Small intestine (tissue), 16 donors: ENCODE measurements at places on chromosomes 2 and 18. TPM values are rescaled to one million over a fixed set of nuclear protein-coding genes. Genes with fewer than 3 reads are reported as not detected.

GRCh38 chr2:106269591-106270291 is 75.6 kb upstream of the UXS1 start:
- H3K4me1 ChIP-seq, result no peaks in the 10 kb centered on the region
- H3K27me3 ChIP-seq, result no peaks in the 10 kb centered on the region

DNA sequence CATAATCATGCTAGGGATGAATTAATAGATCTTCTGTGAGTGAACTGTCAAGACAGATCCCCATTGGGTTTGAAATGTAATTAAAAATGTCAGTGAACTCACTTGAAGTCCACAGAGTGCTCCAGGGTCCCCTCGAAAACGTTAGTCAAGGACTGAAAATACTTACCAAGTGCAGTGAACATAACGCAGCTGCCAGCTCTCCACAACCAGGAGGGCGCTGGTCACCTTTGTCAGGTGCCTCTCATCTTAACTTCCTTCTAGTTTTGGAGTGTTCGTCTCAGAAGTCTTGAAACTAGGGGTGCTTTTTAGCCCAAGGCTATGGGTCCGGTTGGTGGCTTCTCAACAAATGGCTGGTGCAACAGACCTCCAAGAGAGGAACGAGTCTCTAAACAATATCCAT is 70.7 kb downstream of the NCK2 start:
- H3K36me3 ChIP-seq, result no peaks in the 10 kb centered on the region
- peaks cover 13% of the 10 kb centered on the region for H3K4me1 ChIP-seq
- no peak for DNase-seq
- H3K27ac ChIP-seq, result no peak overlapping the region

GRCh38 chr2:222689322-222689721 is 17.9 kb downstream of the MOGAT1 start:
- H3K27ac ChIP-seq, result no peak overlapping the region
- DNase-seq, result no peak
- H3K4me3 ChIP-seq, result no peak overlapping the region
- no peaks in the 10 kb centered on the region for H3K4me1 ChIP-seq

DNA sequence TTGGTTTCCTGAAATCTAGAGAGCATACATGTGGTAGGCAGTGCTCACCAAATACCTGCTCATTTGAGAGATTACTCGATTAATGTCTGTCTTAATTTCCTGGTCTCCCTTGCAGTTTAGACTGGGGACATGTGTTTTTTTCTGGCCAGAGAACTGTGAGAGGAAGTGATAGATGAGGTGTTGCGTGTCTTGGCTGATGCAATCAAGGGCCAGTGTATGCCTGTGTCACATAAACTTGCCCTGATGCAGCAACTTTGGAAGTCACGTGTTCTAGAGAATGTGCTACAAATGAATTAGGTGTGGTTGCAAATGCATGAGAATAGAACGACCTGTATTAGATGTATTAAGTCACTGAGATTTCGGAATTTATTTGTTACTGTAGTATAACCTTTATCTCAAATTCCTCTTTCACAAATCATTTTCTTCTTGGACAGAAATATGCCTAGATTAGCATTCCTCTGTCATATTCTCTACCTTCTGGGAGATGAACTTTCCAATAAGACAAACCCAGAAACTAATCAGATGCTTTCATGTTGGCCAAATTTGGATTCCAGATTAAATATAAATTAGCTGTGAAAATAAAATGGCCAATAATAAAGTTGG is 9.9 kb upstream of the IL1A start:
- peak; percentile 74 for DNase-seq
- H3K27me3 ChIP-seq, result no peaks in the 10 kb centered on the region
- H3K4me3 ChIP-seq, result no peak overlapping the region
- H3K4me1 ChIP-seq, result no peaks in the 10 kb centered on the region

DNA sequence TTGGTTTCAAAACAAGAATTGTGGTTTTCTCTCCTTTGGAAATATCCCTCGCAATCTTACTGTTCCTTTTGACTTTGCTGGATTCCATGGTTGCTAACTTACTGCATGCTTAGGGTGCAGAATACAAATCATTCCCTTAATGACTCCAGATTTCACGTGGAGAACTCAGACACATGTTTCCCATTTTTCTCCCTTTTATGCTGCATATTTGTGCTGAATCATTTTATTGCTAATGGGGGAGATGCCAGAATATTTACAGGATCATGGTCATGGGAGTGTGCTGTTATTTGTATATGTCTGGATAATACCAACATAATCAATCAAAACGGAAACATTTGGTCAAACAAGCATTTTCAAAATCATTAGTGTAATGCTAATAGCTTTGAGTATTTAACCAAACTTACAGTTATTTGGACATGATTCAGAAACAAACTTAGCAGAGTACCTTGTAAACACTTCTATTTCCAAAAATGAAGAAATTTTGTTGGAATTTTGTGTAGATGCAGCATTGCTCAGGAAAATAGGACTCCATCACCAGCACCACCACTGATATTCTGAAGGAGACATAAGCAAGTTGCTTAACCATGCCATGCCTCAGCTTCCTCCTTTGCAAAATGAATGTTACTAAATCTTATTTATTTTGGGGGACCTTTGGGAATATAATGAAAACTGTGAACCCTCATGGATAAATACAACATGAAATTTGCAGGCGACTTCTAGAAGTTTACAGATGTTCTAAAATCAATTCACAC is 122.5 kb upstream of the RND3 start:
- H3K4me3 ChIP-seq, result no peak overlapping the region
- H3K27me3 ChIP-seq, result no peaks in the 10 kb centered on the region
- H3K36me3 ChIP-seq, result no peaks in the 10 kb centered on the region
- no peaks in the 10 kb centered on the region for H3K4me1 ChIP-seq

TCF23 gene
- 0.03 TPM for polyA plus RNA-seq

GRCh38 chr2:235149736-235150135 is 197.9 kb downstream of the SH3BP4 start:
- no peaks in the 10 kb centered on the region for H3K36me3 ChIP-seq
- no peak overlapping the region for H3K27ac ChIP-seq
- H3K4me3 ChIP-seq, result no peak overlapping the region
- no peaks in the 10 kb centered on the region for H3K27me3 ChIP-seq

DNA sequence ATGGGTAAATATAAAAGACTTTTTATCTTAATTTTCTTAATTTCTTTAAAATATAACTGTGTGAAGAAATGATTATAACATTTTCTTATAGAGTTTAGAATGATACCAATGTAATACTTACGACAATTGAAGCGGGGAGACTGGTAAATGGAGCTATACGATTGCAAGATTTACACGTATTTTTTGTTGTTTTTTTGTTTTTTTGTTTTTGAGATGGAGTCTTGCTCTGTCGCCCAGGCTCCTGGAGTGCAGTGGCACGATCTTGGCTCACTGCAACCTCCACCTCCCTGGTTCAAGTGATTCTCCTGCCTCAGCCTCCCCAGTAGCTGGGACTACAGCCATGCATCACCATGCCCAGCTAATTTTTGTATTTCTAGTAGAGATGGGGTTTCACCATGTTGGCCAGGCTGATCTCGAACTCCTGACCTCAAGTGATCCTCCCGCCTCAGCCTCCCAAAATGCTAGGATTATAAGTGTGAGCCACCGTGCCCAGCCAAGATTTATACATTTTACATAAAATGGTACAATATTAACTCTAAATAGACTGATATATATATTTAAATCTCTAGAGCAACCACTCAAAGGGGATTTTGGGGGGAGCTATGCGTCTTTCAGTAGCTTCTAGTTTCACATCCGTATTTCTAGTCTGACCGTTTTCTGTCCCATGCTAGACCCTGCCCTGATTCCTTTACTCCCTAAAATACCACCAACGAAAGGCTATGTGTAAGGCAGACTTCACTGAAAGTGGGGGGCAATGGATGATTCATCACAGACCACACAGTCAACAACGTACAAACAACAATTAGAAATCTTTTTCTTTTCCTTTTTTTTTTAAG is 28.2 kb upstream of the ATG16L1 start:
- no peak overlapping the region for H3K27ac ChIP-seq
- H3K4me1 ChIP-seq, result no peaks in the 10 kb centered on the region
- no peaks in the 10 kb centered on the region for H3K27me3 ChIP-seq
- H3K4me3 ChIP-seq, result no peak overlapping the region
- H3K36me3 ChIP-seq, result no peaks in the 10 kb centered on the region

DNA sequence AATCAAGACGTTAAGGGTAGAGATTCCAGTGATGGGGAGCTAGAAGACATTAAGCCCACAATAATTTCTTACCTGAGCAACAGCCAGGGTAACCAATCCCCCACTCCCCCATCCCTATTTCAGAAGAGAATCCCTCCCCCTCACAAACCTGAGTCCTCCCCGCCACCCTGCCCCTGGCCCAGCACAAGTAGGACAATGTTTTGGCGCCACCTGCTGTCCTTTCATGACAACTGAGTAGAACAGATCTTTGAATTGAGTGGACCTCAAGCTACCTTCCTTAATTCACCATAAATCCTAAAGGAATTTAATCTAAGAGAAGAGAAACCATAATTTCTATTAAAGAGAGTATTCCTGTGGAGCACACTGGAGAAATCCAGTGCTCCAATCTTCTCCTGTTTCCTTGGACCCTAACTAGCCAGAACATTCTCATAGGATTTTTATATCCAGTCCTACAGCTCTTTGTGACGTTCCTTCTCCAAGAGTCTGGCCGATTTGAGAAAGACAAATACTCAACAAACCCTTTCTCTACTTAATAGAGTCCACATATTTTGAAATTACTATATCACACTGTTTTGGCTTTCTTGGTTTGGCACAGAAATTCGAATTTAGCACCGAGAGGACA is 41.1 kb downstream of the NHEJ1 start:
- no peak overlapping the region for H3K4me3 ChIP-seq
- no peak overlapping the region for H3K27ac ChIP-seq
- peaks cover 2% of the 10 kb centered on the region for H3K36me3 ChIP-seq
- no peaks in the 10 kb centered on the region for H3K4me1 ChIP-seq
- DNase-seq, result peak; percentile 82
- no peaks in the 10 kb centered on the region for H3K27me3 ChIP-seq
